WTC11 (cell line): ENCODE measurements at places on chromosomes 16 and 17. TPM values are rescaled to one million over a fixed set of nuclear protein-coding genes. Genes with fewer than 3 reads are reported as not detected.

AGRP gene
- not detected in 3 replicates for total RNA-seq

TEDC2 gene
- total RNA-seq, result 51.7 to 61.6 TPM (median 51.9 TPM) in 3 replicates

DUSP3 gene
- total RNA-seq, result 28.4 to 31.5 TPM (median 30.0 TPM) in 3 replicates

- peaks cover 10% of the 10 kb centered on the region for H3K36me3 ChIP-seq
- H3K27me3 ChIP-seq, result no peaks in the 10 kb centered on the region
- H3K27ac ChIP-seq, result peak overlapping the region; percentile 57
- no peak for DNase-seq
- peaks cover 68% of the 10 kb centered on the region for H3K4me1 ChIP-seq
- H3K4me3 ChIP-seq, result no peak overlapping the region
Observed at GRCh38 chr17:2860045-2860444, 63.8 kb downstream of the RAP1GAP2 start.

GRCh38 chr17:66281661-66282369, 20.6 kb upstream of the PRKCA start:
- H3K27me3 ChIP-seq, result no peaks in the 10 kb centered on the region
- no peak overlapping the region for H3K4me3 ChIP-seq
- H3K27ac ChIP-seq, result no peak overlapping the region
- DNase-seq, result no peak
- H3K4me1 ChIP-seq, result no peaks in the 10 kb centered on the region; the same call in 1 of the 2 replicates

GRCh38 chr17:79520167-79521165, 90.4 kb downstream of the RBFOX3 start:
- H3K36me3 ChIP-seq, result no peaks in the 10 kb centered on the region
- no peak for DNase-seq
- H3K4me3 ChIP-seq, result no peak overlapping the region

GRCh38 chr17:77363821-77364361, 223.1 kb downstream of the SEC14L1 start:
- H3K27me3 ChIP-seq, result no peaks in the 10 kb centered on the region
- H3K4me3 ChIP-seq, result no peak overlapping the region
- H3K4me1 ChIP-seq, result peaks cover 34% of the 10 kb centered on the region
- peak; percentile 5 for DNase-seq
- H3K36me3 ChIP-seq, result no peaks in the 10 kb centered on the region

DNA sequence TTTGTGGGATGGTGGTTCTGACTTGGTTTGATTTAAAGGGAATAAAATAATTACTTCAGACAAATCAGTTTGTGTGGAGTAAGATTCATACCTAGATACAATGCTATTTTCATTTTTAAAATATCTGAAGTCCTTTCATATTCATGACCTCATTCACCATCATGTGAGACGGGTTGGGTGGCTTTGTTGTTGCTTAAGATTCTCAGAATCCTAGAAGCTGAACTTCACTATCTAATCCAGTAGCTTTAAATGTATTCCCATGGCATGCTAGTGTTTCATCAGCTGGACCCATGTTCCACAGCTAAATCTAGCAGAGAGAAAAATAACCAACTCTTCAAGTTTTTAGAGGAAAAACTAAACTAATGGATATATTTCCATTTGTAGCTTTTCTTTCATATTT, 2.7 kb upstream of the AMFR start:
- H3K4me1 ChIP-seq, result peaks cover 17% of the 10 kb centered on the region
- H3K27ac ChIP-seq, result no peak overlapping the region
- no peak for DNase-seq
- H3K36me3 ChIP-seq, result peaks cover 18% of the 10 kb centered on the region
- peaks cover 12% of the 10 kb centered on the region for H3K27me3 ChIP-seq

GRCh38 chr16:78407191-78407590, 307.7 kb downstream of the WWOX start:
- H3K4me1 ChIP-seq, result no peaks in the 10 kb centered on the region; the same call in 1 of the 2 replicates
- no peak overlapping the region for H3K4me3 ChIP-seq
- peaks cover 34% of the 10 kb centered on the region for H3K36me3 ChIP-seq
- H3K27me3 ChIP-seq, result no peaks in the 10 kb centered on the region; the same call in 1 of the 2 replicates

DNA sequence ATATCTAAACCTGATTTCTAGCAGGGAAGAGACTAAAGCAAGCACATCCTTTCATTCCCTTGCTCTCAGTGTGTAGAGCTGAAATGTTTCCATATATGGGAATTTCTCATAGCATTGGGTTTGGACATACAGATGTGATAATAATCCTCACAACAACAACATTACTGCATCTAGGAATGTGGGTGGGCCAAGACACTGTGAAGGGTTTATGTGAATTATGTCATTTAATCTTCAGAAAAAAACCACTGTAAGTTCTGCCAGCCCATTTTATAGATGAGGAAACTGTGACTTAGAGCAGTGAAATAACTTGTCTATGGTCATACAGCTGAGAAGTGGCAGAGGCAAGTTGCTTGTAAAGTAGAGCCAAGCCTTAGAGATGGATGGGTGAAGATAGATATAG, 5.2 kb downstream of the OMG start:
- no peak for DNase-seq
- no peaks in the 10 kb centered on the region for H3K36me3 ChIP-seq
- no peak overlapping the region for H3K27ac ChIP-seq
- H3K27me3 ChIP-seq, result no peaks in the 10 kb centered on the region
- no peak overlapping the region for H3K4me3 ChIP-seq

DNA sequence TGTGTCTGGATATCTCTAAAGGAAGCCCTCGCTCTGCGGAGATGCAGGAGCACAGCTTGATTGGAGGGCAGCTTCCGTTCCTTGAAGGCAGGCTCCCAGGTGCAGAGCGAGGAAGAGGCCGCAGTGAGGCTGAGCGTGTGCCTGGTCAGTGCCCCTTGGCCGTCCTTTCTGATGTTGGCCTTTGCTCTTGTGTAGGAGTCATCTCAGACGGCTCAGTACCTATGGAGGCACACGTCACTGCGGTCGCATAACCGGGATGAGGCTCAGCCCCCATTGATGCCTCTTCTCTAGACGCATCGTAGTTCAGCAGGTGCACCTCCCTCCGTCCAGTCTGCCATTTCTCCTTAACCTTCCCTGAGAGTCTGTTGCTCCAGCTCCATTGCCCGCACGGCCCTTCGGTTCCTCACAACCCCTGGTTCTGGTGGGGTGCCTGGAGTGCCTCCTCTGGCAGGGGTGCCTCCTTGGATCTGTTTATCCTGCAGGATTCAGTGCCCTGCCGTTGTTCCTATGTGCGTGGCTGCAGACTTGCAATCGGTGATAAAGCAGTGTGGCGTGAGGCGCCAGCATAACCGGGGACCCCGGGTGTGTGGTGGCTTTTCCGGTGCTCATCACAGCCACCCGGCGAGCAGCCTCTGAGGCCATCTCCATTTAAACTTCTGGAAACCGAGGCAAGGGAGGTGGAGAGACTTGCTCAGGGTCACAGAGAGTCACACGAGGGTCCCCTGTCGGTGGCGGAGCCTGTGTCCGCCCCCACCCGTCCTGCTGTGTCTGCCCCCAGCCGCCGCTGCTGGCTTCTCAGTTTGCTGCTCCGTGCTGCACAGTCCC, 188.8 kb upstream of the CHMP6 start:
- no peaks in the 10 kb centered on the region; the same call in 1 of the 2 replicates for H3K27me3 ChIP-seq
- DNase-seq, result no peak
- H3K36me3 ChIP-seq, result peaks cover 21% of the 10 kb centered on the region
- H3K4me3 ChIP-seq, result no peak overlapping the region
- peak overlapping the region; percentile 71; the same call in 1 of the 2 replicates for H3K27ac ChIP-seq
- H3K4me1 ChIP-seq, result peaks cover 17% of the 10 kb centered on the region

GRCh38 chr17:19369846-19370492, 7.4 kb upstream of the B9D1 start:
- no peak overlapping the region for H3K4me3 ChIP-seq
- H3K27me3 ChIP-seq, result no peaks in the 10 kb centered on the region
- H3K27ac ChIP-seq, result peak overlapping the region; percentile 44; the same call in 1 of the 2 replicates
- no peaks in the 10 kb centered on the region for H3K36me3 ChIP-seq

DNA sequence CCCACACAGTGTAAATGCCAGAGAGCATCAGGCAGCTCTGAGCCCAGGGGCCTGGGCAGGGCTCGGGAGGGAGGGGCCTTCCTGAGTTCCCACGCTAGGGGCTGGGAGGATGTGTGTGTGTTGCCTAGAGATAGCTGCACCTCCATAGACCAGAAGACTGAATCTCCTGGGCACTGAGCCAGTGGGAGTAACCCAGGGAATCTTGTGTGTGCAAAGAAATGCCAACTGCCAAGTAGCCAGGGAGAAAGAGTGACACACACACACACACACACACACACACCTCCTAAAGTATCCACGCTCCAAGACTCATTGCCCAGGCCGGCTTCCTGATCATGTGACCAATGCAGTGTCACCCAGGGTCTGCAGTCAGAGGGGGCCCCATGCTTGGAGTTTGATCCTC, 166.2 kb upstream of the RPL38 start:
- no peak overlapping the region for H3K4me3 ChIP-seq
- H3K27ac ChIP-seq, result no peak overlapping the region
- no peak for DNase-seq
- H3K36me3 ChIP-seq, result no peaks in the 10 kb centered on the region

DNA sequence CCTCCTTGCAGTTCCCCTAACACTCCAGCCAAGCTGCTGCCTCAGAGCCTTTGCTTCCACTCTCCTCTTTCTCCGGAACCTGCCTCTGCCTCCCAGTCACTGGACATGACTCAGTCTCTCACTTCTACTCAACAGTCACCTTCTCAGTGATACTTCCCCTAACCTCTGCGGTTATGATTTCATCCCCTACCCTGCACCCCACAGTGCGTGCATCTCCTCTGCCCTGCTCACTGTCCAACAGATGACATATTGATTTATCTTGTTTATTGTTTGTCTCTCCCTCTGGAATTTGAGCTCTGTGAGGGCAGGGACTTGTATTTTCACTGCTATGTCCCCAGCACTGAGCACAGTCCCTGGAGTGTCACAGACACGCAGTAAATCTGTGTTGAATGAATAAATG, 100.7 kb downstream of the CYLD start:
- peaks cover 11% of the 10 kb centered on the region for H3K27me3 ChIP-seq
- H3K4me3 ChIP-seq, result no peak overlapping the region
- DNase-seq, result no peak
- H3K4me1 ChIP-seq, result peaks cover 27% of the 10 kb centered on the region

DNA sequence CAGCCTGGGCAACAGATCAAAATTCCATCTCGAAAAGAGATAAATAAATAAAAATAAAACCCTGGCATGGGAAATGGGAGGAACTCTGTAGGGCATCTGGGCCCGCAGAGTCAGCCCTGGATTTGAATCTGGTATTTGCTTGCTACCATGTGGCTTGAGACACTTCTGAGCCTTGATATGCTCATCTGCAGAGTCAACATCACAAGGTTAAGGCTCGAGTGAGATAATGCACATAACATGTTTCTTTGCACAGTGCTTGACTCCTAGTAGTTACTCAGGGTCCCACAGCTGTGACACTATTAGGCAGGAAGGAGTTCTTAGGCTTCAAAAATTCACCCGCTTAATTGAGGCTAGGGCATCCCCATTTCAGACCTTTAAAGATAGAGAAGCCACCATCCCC, 21.3 kb downstream of the CDK5RAP3 start:
- H3K27ac ChIP-seq, result no peak overlapping the region
- H3K27me3 ChIP-seq, result no peaks in the 10 kb centered on the region
- H3K4me3 ChIP-seq, result no peak overlapping the region
- H3K4me1 ChIP-seq, result peaks cover 59% of the 10 kb centered on the region

DNA sequence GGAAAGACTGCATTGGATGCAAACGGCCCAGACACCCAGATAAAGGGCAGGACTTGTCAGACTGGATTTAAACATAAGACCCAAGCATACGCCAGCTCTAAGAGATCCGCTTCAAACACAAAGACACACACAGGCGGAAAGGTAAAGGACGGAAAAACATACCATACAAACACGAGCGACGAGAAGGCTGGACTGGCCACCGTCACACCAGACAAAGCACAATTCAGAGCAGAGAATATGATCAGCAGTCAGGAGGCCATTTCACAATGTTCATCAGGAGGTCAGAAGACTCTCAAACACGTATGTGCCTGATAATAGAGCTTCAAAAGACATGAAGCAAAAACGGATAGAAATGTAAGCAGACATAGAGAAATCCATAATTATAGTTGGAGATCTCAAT, 84.9 kb upstream of the GNG13 start:
- H3K36me3 ChIP-seq, result no peaks in the 10 kb centered on the region
- no peak overlapping the region for H3K27ac ChIP-seq
- no peaks in the 10 kb centered on the region for H3K27me3 ChIP-seq
- no peak for DNase-seq
- H3K4me3 ChIP-seq, result no peak overlapping the region
- H3K4me1 ChIP-seq, result no peaks in the 10 kb centered on the region

DNA sequence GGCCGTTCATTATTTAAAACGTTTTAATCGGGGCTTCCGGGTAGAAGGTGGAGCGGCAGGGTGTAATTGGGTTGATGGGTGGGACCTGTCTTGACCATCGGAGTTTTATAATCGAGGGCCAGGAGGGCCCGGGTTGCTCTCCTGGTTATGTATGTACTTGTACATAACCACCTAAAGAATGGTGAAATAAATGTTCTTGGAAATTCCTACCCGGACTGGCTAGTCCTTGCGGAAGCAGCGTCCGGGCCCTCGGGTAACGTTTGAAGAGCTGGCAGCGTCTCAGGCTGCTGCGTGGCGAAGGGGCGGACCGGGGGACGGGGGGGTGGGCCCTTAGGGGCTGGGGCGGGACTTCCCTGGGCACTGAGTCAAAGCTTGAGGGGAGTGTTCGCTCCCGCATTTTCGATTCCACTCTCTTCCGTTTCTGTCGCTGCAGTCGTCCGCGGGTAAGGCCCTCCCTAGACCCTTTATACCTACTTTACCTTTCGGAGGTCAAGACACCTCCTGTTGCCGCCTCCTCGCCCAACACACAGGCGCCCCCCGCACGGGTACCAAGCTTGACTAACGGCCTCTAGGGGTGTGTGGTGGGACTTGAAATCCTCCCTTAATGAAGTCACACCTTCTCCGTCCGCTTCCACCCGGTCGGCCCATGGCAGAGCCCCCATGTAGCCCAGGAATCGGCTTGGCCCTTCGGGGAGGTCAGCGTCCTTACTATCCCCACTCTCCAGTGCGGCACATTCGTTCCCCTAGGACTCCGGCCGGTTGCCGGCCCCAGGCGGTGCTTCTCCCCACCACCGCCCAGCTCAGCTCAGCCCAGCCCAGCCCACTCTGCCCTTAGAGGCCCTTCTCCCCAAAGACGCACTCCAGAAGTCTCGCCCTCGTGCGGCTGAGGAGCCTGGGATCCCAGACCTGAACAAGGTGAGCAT, at the start of gene TMEM106A:
Gene TMEM106A (plus strand): TSS at position 396 of the 923 bp plus-strand sequence. CDS start 1,167 bp downstream, outside the sequence.
- no peaks in the 10 kb centered on the region for H3K27me3 ChIP-seq
- peak; percentile 75 for DNase-seq
- peaks cover 6% of the 10 kb centered on the region; the same call in 1 of the 2 replicates for H3K36me3 ChIP-seq
- H3K27ac ChIP-seq, result peak within 1 kb of the TSS; percentile 96
- peak within 1 kb of the TSS; percentile 94 for H3K4me3 ChIP-seq

DNA sequence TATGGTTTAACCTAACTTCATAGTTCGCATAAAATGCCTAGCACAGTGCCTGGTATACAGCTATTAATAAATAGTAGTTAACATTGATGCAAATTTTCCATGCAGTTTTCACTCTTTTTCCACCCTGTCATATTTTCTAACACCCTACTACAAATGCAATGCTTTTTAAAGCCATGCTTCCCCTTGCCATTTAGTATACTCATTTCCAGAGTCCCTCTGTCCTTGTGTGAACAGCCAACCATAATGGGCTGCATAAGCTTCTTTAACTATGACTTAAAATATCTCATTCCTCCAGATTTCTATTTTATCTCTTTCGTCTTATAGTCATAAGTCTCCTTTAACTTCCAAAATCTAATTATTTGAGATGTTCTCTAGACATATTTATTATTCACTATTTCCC, 284.1 kb downstream of the GRIN2A start:
- DNase-seq, result no peak
- H3K27me3 ChIP-seq, result no peaks in the 10 kb centered on the region; the same call in 1 of the 2 replicates
- H3K36me3 ChIP-seq, result no peaks in the 10 kb centered on the region
- H3K4me3 ChIP-seq, result no peak overlapping the region

- no peak overlapping the region for H3K4me3 ChIP-seq
- H3K4me1 ChIP-seq, result peaks cover 5% of the 10 kb centered on the region; the same call in 1 of the 2 replicates
- H3K36me3 ChIP-seq, result 0 out of 2 replicates have a peak, but pooled peaks cover 2% of the 10 kb centered on the region
- DNase-seq, result peak; percentile 85
Observed at GRCh38 chr17:33038740-33039139, 47.1 kb downstream of the SPACA3 start.
